Stimulated activated CD8-positive, alpha-beta memory T cell treated with anti-CD3 and anti-CD28 coated beads, Interleukin-4, amount 100 ng/mL, for 1 hour (primary cell): ENCODE measurements at places on chromosomes 7 and 10.
A peak's percentile ranks its signal among the peaks of the same experiment; 100 is the strongest.

DNA sequence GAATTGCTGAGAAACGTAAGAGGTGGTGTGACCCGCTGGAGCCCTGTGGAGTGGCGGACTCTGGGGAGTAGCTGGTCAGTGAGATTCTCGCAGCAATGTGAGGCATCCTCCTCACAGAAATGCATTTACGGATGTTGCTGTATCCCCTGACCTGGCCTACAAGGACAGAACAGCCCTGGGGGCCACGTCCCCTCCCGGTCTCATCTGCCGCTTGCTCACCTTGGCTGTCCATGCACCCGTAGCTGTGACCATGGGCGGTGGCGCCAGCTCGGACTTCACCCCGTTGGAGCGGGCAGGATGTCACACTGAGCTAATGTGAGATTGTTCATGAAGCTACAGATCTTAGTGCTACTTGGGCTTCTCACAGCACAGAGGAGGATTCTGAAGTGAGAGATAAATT lies 193.8 kb downstream of the EBF3 start:
- no peak for DNase-seq

- no peak for DNase-seq
These were observed 391.1 kb downstream of the PLXNA4 start for GRCh38 chr7:132185150-132185549.

DNA sequence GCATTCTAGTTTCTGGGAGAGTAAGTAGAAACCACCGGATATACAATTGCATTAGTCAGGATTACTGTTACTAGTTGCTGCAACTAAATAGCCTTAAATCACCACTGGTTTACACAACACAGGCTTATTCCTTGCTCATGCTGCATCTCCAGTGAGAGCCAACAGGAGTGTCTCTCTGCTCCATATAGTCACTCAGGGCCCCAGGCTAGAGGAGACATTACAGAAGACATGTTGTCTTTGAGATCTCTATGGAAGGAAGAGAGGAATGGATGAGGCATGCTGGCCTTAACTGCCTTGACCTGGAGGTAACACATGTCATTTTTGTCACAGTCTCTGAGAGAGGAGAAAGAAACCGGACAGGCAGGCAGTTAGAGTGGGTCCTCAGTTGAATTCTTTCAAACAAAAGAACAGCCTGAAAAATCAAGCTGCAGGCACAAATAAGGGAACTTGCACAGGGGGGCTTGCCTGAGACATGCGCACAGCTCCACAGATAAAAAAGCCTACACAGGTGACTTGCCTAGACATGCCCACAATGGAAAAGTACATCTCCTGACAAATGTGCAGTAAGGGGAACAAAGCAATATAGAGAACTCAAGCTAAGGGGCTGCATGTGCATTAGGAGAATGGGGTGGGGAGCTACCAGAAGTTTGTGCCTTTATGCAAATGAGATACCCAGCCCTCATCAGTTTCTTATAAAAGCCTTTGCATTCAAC lies 348.0 kb downstream of the TYW1 start:
- no peak for DNase-seq

DNA sequence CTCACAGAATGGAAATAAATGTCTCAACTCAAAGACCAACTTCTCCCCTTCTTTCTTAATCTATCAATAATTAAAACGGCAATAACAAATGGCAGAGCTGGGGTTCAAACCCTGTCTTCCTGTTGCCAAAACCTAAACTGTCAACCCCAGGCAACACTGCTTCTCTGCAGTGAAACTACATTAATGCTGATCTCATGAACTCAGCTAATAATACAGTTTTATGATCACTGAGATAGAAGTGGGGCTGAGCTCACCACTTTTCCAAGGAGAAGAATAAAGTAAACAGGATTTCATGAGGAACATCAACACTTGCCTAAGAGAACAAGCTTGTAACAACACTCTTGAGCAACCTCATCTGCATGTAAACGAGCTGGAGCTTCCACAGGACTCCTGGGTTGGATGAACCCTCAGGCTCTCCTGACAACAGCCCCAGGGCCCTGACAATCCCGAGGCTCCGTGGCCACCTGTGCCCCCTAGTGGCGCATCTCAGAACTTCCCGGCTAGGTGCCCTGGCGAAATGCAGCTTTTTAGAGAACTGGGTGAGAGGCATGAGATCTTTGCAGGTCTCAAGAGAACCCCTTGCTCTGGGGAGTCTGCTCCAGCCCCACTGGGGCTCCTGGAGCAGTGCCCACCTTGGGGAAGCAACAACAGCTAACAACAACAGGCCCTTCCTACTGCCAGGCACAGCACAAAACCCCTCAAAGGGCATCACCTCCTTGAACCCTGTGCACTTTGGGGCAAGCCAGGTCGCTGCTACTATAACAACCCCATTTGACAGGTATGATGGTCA lies 169.3 kb downstream of the SH3PXD2A start:
- peak; percentile 52 for DNase-seq

GRCh38 chr10:113007343-113007771 lies 57.3 kb downstream of the TCF7L2 start:
- no peak for DNase-seq
